ENCODE measurements at places on chromosomes 12 and 14. TPM values are rescaled to one million over a fixed set of nuclear protein-coding genes. Genes with fewer than 3 reads are reported as not detected.
A peak's percentile ranks its signal among the peaks of the same experiment; 100 is the strongest.

DNA sequence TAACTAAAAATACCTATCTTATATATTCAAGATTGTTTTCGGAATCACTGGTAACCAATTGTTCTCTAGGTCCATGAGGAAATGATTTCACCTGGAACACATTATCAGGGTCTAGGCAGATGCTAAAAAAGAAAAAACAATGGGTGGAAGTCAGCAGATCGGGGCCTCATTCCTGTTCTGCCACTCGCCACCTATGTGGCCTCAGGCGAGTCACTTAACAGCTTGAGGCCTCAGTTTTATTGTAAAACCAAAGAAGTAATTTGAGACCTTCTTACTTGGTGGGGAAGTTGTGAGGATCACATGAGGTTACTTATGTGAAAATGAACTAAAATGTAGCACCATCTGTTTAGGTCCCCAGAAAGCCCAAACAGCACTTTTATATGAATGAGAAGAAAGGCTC, 6.2 kb upstream of the RNASE10 start:
- no peak for ATAC-seq

- ATAC-seq = peak; percentile 47
Observed at GRCh38 chr12:123763093-123763492, 992 bp downstream of the DNAH10 start.

DNA sequence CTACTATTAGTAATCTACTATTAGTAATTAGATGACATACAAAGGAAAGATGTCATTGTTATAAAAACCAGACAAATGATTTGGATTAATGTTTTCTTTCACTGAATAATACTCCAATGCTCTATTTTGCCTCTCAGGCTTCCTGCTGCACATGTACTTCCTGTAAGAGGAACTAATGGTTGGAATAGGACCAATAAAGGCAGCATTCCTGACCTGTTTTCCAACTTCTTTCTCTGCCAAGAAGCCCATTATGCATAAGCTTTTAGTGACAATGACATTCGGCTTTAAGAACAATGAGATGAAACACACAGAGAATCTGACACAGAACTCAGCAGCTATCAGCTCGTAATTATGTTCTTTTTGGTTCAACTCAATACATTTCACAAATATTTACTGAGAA, 5.2 kb upstream of the C12orf56 start:
- peak; percentile 72 for ATAC-seq

GRCh38 chr12:97235102-97235501, 227.5 kb upstream of the RMST start:
- ATAC-seq = no peak

The KRT72 gene
- total RNA-seq = not detected

DNA sequence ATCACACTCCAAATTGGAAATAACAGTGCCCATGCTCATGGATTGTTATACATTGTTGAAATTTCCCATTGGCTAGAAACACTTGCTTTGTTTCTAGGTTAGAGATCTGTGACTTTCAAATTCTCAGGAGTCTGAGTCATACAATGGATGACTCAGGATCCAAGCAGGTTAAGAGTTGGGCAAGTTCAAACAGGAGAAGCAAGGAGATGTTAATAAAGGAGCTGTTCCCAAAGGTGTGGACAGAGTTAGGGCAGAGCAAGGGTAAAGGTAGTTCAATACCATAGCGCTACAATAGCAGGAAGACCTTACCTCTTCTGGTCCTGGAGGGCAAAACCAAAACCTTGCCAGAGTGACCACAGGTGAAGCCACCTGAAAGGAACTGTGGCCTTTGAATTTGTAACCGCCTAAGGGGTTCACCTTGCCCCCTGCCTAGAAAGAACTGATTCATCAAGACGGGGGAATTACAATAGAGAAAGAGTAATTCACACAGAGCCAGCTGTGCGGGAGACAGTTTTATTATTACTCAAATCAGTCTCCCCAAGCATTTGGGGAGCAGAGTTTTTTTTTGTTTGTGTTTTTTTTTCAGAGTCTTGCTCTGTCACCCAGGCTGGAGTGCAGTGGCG, 4.2 kb upstream of the AMN1 start:
- ATAC-seq = peak; percentile 80

The KCNC2 gene
- total RNA-seq = not detected

All from esophagus mucosa (tissue), 1 donor.